ENCODE measurements at places on chromosomes 5 and 9.

DNA sequence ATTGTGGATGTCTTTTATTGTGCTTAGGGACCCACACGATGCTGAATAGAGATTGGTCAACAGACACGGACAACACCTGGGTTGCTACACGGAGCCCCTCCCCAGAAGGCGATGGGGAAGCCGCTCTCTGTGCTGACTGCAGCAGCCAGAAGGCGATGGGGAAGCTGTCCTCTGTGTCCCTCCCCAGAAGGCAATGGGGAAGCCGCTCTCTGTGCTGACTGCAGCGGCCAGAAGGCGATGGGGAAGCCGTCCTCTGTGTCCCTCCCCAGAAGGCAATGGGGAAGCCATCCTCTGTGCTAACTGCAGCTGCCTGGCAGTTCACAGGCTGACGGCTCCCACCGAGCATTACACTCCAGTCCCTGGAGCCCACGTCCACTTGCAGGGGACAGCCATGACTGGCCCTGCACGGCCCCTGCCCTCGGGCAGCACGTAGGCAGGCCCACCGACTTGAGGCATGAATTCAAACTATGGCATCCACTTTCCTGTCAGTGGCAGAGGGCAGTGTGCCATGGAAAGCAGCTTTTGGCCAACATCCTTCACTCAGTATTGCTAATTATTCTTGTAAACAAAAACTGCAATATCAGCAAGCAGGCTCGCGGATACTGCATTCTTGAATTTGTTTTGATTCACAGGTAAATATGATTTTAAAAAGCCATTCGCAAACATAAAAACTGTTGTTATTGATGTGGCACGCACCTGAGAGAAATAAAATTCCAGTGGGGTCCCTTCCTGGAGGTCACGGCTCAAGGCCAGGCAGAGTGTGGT is 48.1 kb upstream of the CLPTM1L start:
- DNase-seq: no peak

DNA sequence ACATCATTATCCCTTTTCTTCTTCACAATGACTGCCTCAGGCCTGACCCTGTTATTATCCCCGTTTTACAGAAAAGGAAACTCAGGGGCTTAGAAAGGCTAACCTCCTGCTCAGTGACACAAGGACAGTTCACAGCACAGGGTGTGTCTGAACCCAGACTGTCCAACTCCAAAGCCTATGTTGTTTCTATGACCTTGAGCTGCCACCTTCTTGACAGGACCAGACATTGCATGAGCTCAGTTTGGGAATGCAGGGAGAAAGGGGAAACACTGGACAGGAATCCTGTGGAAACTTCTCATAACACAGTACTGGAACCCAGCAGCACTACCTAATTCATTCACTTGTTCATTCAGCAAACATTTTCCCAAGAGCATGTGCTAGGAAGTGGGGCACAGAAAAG is 472.8 kb downstream of the CDK5RAP2 start:
- no peak for DNase-seq

GRCh38 chr5:157303667-157304327 is 37.9 kb downstream of the CYFIP2 start:
- peak; percentile 59 for DNase-seq

- DNase-seq: no peak
Measured at GRCh38 chr9:29214690-29215253, 1641.5 kb upstream of the C9orf72 start.

- no peak for DNase-seq
Measured at GRCh38 chr9:136806067-136806466, 1.7 kb upstream of the RABL6 start.

- no peak for DNase-seq
Measured at GRCh38 chr5:82364497-82364896, 86.3 kb upstream of the RPS23 start.

- DNase-seq: no peak
Measured at GRCh38 chr5:174837919-174838902, 113.8 kb downstream of the MSX2 start.

- DNase-seq: no peak
Measured at GRCh38 chr5:178902849-178903248, 7.1 kb downstream of the ZFP2 start.

- DNase-seq: no peak
Measured at GRCh38 chr5:88819301-88819999, 63.5 kb downstream of the MEF2C start.

DNA sequence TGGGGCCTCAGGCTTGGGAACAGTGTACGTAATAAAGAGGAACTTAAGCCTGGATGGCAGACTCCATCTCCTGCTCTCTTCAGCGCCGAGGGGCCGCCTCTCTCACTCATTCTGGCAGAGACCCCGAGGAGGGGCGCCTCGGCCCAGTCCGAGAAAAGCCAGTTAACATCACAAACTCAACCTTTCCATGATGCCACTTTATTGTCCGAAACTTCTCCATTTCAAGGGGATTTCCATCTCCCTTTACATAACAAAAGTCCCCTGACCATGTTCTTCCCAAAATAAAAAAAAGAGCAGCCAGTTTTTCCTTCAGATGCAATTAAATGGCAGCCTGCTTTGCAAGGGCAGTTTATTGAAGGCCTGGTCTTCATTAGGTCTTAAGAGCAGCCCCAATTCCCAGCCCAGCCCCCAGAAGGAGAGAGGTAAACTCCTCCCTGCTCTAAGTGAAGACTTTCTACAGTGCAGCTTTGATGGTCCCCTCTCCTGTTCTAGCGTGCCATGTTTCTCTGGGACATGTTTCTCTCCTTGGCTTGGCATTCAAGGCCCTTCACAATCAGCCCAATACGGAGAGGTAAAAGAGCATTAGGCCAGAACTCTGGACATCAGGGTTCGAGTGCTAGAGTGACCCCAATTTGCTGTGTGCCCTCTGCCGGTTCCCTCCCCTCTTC is 19.5 kb upstream of the RAB14 start:
- DNase-seq: no peak

DNA sequence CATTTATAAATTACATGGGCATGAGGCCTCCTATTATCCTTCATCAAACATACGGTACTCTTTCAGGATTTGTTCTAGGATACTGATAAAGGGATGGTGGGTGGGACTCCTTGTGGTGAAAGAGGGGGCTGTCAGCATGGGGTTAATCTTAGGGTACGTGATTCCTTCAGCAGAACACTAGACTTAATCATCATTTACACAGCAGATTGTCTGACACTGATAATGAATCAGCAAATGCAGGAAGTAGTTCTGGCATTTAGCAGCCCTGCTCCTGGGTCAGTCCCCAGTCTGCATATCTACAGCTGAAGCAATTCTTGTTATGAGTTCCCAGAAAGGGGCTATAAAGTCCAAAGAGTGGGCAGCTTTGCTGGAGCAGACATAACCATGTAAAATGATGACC is 384.6 kb downstream of the SPOCK1 start:
- no peak for DNase-seq

- DNase-seq: no peak
Measured at GRCh38 chr5:157479612-157480510, 19.8 kb downstream of the NIPAL4 start.

DNA sequence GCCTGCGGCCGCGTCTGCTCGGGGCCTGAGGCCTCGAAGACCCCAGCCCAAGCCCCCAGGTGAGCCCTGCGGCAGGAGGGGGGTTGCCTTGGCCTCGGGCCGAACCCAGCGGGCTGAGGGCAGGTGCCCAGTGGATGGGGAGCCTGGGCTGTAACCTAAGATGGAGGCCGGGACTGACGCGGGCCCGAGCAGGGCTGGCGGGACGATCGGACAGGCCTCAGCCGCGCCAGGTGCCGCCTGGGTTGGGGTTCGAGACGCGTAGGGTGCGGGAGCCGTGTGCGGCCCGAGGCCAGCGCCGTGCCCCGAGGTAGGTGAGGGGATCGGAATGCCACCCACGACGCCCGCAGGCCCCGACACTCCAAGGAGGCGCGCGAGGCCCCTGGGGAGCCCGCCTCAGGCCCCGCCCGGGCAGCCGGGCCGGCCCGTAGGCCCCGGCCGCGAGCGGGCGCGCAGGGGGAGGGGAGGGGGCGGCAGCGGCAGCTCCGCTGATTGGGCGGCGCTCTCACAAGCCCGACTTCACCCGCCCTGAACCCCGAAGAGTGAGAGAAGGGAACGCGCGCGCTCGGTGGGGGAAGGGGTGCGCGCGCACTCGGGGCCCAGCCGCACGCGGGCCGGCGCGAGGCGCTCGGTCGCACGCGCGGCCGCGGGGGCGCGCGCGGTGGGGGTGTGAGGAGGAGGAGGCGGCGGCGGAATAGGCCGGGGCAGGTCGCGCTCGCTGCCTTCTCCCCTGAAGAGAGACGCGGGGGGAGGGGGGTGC is at the start of gene NSD1:
Gene NSD1, plus strand, starts transcription at position 678 of the 757 bp plus-strand sequence. CDS start 1,331 bp downstream, outside the sequence.
- peak; percentile 94 for DNase-seq

DNA sequence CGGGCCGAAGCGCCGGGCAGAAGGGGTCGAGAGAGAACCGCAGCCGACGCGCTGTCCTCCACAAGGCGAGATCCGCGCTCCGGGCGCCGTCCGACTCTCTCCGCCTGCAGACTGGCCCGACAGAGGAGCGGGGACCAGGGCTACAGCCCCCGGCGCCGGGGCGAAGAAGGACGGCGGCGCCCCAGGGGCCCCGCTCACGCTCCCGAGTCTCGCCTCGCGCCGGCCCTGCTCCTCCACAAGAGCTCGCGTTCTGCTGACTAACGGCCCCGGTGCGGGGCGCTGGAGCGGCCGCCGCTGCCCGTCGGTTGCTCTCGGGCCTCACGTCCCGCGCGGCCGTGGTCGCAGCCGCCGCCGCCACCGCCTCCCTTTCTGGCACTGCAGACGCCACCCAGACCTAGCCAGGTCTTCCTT is 338 bp downstream of the ABHD17B start:
- peak; percentile 11 for DNase-seq

DNA sequence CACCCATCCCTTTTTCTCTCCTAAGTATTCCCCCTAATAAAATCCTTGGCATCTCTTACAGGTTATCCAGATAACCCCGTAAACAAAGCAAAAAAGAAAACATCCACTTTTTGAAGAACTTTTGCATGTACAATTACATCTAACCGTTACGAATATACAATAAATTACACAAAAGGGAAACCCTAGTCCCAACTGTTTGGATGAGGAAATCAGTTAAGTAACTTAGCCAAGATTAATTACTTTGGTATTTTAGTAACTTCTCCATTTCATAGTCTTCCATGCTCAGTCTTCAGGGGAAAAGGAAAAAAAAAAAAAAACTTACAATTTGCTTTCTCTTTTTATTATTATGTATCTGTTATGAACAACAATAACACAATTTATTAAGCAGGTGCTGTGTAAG is 212.9 kb downstream of the ACTL7B start:
- no peak for DNase-seq

DNA sequence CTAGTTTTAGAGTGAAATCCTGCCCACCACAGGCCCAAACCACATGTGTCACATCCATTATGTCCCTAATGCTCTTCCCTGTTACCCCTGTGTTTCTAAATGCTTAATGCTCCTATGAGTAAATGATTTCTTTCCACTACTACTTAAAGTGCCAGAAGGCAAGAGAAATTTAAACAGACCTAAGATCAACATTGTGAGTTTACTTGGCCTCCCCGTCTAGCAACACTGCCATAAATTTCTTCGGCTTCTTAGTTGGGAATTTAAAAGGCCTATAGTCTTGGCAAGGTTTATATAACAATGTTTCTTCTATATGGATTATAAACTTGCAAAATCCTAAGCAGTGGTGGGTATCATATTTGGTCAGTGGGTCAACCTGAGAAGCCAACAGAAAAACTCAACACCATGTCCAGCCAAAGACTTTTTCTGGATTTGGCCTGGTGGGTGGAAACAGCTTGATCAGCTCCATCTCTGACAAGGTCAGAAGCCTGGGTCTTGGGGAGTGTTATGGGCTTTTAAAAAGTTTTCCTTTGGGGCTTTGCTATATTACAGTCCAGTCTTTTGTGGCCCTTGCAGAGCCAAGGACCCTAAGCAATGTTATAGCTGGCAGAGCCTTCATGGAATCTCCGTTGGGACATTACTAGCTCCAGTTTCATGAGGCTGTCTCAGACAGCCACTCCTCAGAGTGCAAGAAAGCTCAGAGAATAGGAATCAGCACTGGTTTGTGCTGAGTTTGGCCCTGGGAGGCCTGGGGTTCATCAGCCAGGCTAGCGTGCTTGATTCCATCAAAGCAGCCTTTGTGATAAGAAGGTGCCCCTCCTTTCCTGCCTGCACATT is 119.8 kb downstream of the PRDM6 start:
- no peak for DNase-seq

- DNase-seq: no peak
Measured at GRCh38 chr9:28491121-28491520, 917.8 kb upstream of the C9orf72 start.

- no peak for DNase-seq
Measured at GRCh38 chr9:81894891-81895290, 33.3 kb upstream of the SPATA31D4 start.

GRCh38 chr5:33240558-33240957 is 200.2 kb upstream of the TARS1 start:
- no peak for DNase-seq

DNA sequence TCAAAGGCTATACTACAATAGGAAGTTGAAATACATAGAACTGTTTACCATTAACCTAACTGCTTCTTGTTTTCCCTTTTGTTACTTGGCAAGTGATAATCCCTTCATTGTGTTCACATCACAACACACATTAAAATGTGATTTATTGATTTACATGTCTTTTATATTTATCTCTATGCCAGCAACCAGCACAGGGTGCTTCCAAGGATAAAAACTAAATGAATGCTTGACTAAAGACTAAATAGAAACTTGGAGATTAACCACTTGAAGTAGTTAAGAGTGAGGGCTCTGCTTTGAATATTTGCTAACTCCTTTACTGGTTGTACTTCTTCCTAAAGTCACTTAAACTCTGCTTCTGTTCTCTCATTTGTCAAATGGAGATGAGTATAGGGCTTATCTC is 1730.6 kb downstream of the EFNA5 start:
- DNase-seq: no peak

- DNase-seq: no peak
Measured at GRCh38 chr9:107982745-107983144, 493.2 kb upstream of the KLF4 start.

- no peak for DNase-seq
Measured at GRCh38 chr5:96823900-96824380, 16.2 kb upstream of the ERAP1 start.

- DNase-seq: no peak
Measured at GRCh38 chr9:84773022-84773421, 103.5 kb downstream of the NTRK2 start.

DNA sequence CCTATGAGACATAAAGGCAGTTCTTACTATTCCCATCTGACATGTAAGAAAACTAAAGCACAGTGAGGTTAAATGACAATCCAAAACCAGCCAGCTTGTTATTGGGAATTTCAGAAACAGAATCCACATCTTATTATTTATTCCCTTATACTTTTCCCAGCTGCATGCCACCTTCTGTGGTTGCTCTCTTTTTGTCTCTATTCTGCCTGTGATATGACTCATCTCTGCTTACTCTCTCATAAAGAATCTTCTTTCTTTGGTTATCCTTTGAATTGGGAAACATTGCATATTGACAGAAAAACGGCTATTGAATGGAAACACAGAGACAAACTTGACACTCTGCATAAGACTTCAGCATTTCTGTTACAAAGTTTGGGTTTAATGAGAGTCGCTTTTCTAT is 183.2 kb downstream of the TLR4 start:
- DNase-seq: no peak

DNA sequence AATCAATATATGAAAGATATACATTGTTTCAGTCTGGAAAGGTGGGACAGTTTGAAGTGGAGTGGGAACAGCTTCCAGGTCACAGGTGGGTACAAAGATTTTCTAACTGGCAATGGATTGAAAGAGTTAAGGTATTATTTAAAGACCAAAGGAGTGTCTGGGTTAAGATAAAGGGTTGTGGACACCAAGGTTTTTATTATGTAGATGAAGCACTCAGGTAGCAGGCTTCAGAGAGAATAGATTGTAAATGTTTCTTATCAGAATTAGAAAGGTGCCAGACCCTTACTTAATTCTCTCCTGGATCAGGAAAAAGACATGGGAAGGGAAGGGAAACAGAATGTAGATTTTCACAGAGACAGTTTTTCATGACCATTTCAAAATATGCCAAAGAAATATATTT is 1174.8 kb downstream of the MAT2B start:
- DNase-seq: no peak

- DNase-seq: no peak
Measured at GRCh38 chr5:107783551-107783950, 112.8 kb upstream of the EFNA5 start.
